Stimulated activated CD4-positive, alpha-beta T cell treated with anti-CD3 and anti-CD28 coated beads, TNF-alpha, amount 100 ng/mL, for 4 hours (primary cell): ENCODE measurements at places on chromosomes 3 and 15.

DNA sequence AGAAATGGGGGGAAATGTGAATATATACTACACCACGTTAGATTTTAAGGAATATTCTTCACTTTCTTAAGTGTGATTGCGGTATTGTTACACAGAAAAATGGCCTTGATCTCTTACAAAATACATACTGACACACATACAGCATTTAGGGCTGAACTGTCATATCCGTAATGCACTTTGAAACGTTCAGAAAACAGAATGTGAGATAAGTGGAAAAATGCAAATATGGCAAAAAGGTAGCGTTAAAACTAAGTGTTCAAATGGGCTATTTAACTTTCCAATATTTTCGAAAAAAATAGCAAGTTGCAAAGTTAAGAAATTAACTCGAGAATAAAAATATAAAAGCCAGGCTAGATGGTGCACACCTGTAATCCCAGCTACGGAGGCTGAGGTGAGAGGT, 1.8 kb downstream of the ZNF280D start:
- DNase-seq, result no peak

- no peak for DNase-seq
Measured at GRCh38 chr15:74624020-74624602, 8.5 kb downstream of the CLK3 start.

DNA sequence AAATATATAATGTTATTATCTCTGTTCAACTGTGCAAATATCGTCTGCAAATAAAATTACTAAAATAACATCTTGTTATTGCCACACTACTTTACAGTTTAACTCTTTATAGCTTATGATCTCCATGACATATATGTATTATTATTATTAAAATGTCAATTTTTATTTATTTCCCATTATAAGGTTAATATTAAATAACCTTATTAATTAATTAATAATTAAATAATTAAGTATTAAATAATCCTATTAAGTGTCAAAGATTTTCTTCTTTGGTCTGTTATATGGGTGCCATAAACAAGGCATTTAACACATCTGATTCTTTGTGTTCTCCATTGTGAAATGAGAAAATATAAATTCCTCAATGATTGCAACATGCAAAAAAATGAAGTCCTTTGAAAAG, 10.0 kb downstream of the BCHE start:
- DNase-seq, result no peak

GRCh38 chr3:144989807-144990206, 1018.2 kb downstream of the DIPK2A start:
- DNase-seq, result no peak

DNA sequence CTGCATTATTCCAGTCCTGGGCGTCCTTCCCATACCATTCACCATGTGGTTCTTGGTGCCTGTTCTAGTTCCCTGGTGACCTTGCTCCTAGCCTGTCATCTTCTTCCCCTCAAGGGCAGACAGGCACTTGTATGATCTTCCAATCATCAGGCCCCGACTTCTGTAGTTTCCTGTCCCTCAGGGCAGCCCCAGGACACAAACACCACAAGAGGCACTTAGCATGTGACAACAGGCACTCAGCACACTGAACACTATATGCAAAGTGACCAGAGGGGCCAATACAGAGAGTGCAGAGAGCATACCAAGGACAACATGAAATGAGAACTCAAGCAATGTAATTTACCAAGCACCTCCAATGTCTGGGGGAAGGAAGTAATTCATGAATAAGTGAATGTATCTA, 17.9 kb downstream of the TMEM40 start:
- no peak for DNase-seq

DNA sequence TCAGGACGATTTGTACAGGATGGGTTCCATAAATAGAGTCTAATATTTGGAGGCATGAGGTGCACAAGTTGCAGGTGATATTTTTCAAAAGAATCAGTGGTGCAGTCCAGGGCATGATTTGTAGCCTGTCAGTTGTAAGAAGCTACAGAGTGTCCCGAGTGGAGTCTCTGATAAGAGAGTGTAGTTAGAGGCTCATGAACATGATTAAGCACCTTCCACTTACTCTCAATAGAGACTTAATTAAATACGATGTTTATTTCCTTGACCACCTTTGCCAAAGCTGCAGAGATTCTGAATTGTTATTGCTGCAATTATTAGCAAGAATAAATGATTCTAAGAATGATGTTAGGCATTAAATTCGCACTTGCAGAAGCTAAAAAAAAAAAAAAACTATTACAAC, 218.4 kb upstream of the LRTM1 start:
- DNase-seq, result no peak

GRCh38 chr3:135034291-135034768, 239.3 kb downstream of the EPHB1 start:
- no peak for DNase-seq

DNA sequence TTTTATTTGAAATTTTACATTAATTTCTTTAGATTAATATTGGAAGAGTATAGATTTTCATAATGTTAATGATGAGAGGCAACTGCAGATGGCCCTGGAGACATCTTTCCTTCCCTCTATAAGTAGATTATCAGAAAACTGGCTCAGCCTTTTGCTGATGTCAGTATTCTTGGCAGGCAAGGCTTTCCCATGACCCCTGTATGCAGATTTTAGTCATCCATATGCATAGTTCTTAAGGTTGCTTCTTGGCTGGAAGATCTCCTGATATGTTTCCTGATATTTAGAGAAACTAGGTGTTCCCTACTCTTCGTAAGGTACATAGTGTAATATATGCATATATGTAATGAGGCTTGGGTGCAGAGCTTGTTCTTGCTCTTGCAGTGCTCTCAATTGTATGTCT, 911.4 kb downstream of the EPHA3 start:
- DNase-seq, result no peak

- no peak for DNase-seq
Measured at GRCh38 chr15:61681038-61681418, 379.2 kb downstream of the VPS13C start.

- no peak for DNase-seq
Measured at GRCh38 chr15:26460165-26460564, 312.7 kb downstream of the GABRB3 start.

GRCh38 chr3:65398953-65399352, 639.8 kb downstream of the MAGI1 start:
- DNase-seq, result no peak

GRCh38 chr3:153215966-153216365, 53.9 kb downstream of the RAP2B start:
- DNase-seq, result no peak

GRCh38 chr3:141575879-141576743, 89.3 kb downstream of the RASA2 start:
- no peak for DNase-seq

DNA sequence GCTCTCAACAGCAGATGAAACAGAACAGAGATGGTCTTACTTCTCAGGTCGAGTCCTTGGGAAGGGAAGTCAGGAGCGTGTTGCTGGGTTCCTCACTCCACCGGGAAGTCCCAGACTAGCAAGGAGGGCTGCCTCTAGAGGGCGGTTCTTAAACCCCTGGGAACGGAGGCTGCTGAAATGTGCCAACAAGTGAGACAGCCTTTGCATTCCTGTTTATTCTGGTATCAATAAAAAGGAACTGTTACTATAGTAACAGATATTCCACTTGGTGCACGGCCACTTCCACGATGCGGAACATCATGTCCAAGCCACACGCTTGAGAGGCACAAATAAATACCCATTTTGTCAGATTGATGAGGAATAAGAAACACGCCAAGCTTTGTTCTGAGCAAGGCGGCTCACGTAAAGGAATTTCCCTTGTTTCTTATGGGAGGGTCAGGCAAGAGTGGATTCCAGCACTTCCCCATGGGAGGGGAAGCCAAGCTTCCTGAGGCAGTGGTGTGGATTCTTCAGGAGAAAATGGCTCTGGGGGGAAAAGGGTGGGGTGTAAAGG, at the start of gene FAM107A:
Gene FAM107A (minus strand): TSS at position 123 of the 553 bp plus-strand sequence. CDS start 7,531 bp downstream, outside the sequence.
- no peak for DNase-seq

- no peak for DNase-seq
Measured at GRCh38 chr3:161598639-161599038, 102.0 kb downstream of the OTOL1 start.

- DNase-seq, result no peak
Measured at GRCh38 chr3:117565777-117566176, 856.2 kb downstream of the TUSC7 start.

GRCh38 chr3:72606005-72606800, 242.0 kb downstream of the SHQ1 start:
- no peak for DNase-seq

- no peak for DNase-seq
Measured at GRCh38 chr15:30962079-30962478, 29.3 kb downstream of the MTMR10 start.

GRCh38 chr3:115139072-115139471, 8.0 kb downstream of the ZBTB20 start:
- DNase-seq, result no peak

DNA sequence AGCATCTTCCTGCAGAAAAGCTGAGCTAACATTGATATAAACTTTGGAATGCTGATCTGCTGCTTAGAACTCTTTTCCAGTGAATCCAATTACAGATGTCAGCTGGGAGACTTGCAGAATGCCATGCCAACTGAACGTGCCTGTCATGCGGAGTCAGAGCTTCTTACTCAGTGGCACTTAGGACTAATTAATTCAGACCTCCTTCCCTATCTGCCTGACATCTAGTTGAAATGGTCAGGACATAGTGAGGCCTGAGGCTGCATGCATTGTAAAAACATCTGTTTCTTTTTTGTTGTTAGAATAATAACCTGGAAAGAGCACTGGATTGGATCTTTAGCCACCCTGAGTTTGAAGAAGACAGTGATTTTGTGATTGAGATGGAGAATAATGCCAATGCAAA, 112.6 kb downstream of the USP13 start:
- DNase-seq, result no peak

- no peak for DNase-seq
Measured at GRCh38 chr3:118742760-118743159, 291.9 kb downstream of the IGSF11 start.

DNA sequence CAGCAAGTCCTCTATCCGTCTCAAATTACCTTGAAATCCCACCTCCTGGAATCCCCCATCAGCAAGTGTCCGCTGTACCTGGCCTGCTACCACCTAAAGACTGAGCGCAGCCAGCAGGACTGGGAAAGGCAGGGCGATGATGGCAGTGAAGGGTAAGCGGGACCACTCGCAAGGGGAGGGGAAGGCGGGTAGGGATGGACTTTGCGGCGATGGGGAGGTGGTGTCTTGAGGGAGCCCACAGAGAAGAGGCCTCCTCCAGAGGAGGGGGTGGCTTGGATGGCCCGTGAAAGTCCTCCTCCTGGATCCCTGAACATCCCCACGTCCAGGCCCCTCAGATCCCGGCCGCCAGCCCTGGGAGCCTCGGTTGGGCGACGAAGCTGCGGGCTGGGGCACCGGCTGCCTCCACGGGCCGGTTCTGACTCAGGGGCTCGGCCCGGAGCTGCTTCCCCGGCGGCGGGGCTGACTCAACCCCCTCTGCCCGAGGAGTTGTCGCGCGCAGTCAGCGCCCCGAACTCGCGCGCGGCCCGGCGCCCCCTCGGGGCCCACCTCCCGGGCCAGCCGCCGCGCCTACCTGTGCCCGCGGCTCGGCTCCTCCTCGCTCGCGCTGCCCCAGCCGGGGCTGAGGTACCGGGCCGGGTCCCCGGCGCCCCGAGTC, 512 bp downstream of the LARP6 start:
- no peak for DNase-seq

- no peak for DNase-seq
Measured at GRCh38 chr15:95284933-95285421, 1045.5 kb upstream of the NR2F2 start.

DNA sequence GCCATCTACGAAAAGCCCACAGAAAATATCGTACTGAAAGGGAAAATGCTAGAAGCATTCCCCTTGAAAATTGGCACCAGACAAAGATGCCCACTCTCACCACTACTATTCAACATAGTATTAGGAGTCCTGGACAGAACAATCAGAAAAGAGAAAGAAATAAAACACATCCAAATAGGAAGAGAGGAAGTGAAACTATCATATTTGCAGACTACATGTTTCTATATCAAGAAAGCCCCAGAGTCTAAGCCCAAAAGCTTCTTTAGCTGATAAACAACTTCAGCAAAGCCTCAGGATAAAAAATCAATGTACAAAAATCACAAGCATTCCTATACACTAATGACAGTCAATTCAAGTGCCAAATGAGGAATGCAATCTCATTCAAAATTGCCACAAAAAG, 15.6 kb downstream of the OR5K3 start:
- DNase-seq, result no peak

DNA sequence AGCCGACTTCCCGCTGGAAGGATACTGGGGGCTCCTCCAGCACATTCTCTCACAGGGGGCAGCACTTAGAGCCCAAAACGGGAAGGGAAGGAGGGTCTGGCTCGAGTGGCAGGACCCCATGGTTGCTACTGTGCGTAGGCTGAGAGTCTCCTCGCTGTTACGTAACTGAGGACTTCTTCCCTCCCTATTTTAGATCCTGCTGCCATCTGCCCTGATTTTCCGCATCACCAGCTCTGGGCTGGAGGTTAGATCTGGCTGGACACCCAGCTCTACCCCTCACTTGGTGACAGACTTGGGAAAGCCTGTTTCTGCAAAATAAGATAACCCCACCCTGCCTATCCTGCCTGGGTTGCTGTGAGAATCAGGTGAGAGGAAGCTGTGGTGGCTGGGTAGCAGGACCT, 47.7 kb downstream of the BDH1 start:
- no peak for DNase-seq
